ENCODE measurements at places on chromosomes 3 and 15. TPM values are rescaled to one million over a fixed set of nuclear protein-coding genes. Genes with fewer than 3 reads are reported as not detected.

GRCh38 chr3:16439163-16439847 is 74.2 kb downstream of the RFTN1 start:
- no peak for DNase-seq

- DNase-seq = no peak
These were observed 19.6 kb downstream of the PLXNA1 start for GRCh38 chr3:127002195-127003174.

DNA sequence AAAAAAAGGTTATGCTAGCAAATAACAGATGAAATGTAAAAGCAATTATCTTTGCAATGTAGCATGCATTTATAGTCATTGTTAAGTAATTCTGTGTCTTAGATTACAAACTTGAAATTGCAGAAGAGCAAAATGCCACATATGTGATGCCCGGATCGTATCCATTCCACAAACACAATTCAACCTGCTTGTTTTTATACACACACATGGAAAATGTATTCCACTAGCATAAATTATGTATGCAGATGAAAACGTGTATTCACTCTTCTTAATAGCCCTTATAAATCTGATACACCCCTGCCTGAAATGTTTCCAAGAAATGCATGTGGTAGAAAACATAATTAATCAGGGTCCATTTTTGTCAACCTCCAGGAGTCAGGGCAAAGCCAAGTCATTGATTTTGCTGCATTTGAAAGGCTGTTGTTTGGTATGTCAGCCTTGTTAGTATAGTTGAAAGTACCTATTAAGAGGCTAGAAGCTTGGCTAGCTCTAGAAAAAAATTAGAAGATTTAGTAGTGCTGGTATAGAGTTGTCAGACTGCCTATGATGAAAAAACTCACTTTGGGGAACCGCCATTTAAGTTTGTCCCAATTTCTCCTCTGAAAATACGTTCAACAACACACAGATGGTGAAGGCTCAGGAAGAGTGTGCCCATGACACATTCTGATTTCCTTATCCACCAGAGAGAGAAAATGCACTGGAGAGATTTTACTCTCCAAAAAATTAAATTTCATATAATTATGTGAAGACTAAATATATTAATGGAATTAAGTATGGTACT is 69.2 kb upstream of the TMC3 start:
- DNase-seq = no peak

DNA sequence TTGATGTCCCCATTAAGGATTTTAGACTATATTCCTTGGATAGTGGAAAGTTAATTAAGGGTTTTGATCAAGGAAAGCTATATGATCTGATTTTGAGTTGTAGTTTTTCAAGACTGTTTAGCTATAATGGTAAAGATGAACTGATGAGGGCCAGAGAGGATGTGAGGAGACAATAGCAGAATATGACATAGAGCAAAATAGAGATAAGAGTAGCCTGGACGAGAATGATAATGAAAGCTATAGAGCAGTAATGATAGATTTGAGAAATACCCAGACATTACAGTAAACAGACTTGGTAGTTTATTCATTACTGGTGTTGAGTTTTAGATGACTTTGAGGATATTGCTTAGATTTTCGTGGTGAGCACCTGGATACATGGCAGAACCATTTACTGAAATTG is 3.8 kb downstream of the SUCNR1 start:
- DNase-seq = no peak

DNA sequence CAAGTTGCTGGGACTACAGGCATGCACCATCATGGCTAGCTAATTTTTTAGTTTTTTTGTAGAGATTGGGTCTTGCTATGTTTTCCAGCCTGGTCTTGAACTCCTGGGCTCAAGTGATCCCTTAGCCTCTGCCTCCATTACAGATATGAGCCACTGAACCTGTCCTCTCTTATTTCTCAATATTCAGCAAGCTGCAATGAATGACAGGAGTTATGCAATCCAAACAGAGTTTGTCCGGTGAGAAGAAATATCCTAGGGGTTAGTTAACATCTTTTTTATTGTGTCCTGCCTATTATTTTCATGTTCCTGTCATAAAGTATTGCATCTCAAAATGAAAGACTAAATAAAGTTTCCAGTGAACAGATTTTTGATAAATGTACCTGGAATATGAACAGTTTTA is 1161.4 kb downstream of the OTOL1 start:
- no peak for DNase-seq

Gene WNT7A
- 0.08 TPM for total RNA-seq

DNA sequence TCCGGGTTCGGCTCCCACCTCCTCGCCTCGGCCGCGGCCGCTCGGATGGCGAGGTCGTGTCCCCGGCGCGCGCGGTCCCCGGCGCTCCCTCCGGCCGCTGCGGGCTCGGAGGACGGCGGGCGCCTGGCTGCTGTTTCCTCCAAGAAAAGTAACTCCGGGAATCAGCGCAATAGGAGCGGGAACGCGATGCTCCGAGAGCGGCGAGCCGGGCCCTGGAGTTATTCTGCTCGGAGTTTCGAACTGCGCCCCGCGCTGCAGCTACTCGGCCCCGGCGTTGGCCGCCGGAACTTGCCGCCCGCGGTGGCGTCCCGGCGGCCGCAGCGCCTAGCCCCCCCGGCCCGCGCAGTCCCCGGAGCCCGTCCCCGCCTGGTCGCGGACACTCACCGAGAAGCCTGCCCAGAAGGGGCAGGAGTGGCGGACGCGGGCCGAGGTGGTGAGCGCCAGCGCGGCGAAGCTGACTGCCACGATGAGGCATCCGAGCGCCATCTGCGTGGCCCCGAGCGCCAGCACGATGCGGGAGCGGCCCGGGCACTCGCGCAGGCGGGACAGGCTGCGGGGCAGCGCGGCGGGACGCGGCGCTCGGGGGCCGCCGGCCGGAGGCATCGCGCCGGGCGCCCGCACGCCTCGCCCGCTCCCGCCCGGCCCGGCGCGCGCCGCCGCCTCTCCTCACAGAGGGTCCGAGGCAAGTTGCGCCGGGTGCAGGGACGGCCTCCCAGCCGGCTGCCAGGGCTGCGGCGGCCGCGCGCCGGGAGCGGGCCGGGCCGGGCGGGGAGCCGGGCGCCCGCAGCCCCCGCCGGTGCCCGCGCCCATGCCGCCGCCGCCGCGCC is 251.9 kb downstream of the TJP1 start:
- no peak for DNase-seq

Gene LOXL1
- 0.11 TPM for total RNA-seq

Gene MTMR10
- total RNA-seq = 12.5 TPM

GRCh38 chr3:50675179-50676030 is 678 bp downstream of the DOCK3 start:
- no peak for DNase-seq

DNA sequence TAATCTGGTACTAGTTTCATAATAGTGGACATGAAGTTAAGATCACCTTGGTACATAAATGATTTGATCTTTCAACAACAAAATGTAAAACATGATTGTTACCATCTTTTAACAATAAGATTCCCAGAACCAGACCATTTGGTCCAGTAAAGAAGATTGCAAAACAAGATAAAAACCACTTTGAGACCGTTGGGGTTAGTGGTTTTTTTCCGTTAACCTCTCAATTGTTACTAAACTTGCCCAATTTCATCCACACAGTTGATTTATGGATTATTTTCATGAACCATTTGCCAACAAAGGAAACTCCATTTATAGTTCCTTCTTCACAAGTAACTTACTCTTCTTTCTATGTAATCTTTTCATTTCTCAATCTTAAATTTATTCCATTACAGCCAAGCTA is 53.8 kb downstream of the ATP8B4 start:
- DNase-seq = no peak

GRCh38 chr3:142394921-142395622 is 52.8 kb downstream of the XRN1 start:
- DNase-seq = no peak

Gene SH2D7
- total RNA-seq = 0.08 TPM

Gene PGBD4
- total RNA-seq = 2.4 TPM

Gene MNS1
- total RNA-seq = 0.67 TPM

DNA sequence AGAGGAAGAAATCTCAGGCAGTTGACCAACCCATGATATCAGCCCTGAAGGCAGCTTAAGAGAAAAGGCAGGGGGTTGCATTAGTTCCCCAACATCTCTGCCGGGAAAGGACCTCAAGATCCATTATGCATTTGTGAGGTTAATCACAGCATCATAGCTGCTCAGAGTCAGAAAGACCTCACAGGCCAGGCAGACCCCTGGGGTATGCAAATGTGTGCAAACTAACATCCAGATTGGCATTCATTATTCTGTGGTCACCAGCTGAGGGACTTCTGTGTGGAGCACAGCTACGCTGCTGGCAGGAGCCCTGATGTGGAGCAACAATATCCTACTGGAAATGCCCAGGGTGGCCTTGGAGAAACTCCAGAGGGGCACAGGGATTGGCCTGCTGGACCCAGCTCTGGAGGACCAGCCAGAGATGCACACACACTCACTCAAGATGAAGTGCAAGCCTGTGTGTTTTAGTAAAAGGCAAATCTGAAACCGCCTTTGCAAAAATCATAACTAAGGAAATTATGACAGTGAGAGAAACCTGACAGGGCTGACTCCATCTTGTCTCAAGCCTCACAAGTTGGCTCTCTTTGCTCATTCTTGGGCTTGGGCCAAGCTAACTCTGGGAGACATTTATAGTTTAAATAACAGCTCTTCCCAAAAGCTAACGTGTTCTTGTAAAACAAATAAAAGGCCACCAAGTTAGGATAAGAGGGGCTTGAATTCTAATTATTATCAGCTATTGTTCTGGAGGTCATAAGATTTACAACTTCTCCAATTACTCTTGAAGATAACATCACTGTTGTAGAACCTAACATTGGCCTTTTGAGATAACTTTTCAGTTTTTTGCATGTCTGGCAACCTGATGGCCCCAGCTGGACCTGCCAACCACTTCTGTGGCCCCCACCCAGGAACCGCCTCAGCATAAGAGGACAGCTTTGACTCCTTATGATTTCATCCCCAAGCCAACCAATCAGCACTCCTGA is 257.1 kb downstream of the UACA start:
- DNase-seq = no peak

- no peak for DNase-seq
These were observed 45.1 kb downstream of the PTPN23 start for GRCh38 chr3:47425959-47426358.

DNA sequence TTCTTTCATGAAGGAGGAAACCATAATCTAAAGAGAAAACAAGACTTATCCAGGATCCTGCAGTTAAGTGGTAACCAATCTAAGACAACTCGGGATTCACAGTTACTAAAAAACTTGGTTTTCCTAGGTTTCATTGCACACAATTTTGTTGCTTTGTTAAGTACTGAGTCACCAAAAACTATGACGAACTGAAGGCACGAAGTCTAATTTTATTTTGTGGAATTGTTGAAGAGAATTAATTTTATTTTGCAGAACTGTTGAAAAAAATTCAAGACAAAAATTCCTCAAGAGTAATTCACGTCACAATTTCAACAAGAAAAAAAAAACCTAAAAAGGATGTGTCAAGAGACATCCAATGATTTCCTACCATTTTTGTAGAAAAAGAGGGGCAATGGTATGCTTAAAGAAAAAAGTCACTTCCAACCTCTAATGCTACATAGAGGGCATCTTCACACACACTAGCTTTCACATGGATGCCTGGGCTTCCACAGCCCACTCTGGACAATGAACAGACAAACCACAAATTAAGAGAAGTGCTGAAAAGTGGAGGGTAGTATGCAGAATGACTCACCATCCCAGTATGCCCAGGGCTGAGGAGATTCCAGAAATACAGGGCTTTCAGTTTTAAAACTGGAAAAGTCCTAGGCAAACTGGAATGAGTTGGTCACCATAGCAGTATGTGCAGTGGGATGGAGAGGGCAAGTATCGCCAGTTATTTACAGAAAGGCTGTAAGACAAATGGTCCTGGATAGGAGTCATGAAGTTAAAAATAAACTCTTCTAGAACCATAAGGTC is 29.2 kb downstream of the PLOD2 start:
- DNase-seq = no peak

DNA sequence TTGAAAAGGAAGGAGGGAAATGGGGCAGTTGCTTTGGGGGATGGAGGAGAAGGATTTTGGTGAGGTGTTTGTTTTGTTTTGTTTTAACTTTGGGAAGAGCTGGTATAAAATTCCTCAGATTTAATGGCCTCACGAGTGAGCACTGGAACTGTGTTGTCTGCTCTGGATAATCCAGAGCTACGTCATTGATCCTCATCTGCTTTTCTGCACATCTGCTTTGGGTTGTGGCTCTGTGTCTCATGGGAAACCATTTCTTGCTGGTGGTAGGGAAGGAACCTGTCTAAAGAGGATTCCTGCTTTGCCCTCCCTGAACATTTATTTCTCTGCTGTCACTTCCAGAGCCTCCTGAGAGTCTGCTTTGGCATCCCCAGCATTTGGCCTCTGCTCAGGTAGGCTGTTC is 3.1 kb downstream of the SNRK start:
- no peak for DNase-seq

- peak; percentile 84 for DNase-seq
These were observed at the start of gene PKM for GRCh38 chr15:72231066-72231832. PKM (minus strand) TSS chr15:72231190; CDS start chr15:72219097, 12,093 bp downstream.

- no peak for DNase-seq
These were observed 267.0 kb downstream of the PTPRG start for GRCh38 chr3:61828184-61828874.

GRCh38 chr3:13954266-13954665 is 74.4 kb upstream of the WNT7A start:
- no peak for DNase-seq

GRCh38 chr15:91890614-91891013 is 37.1 kb downstream of the SLCO3A1 start:
- DNase-seq = no peak

- DNase-seq = no peak
These were observed 11.4 kb downstream of the GPR87 start for GRCh38 chr3:151305060-151305774.

Gene BLM
- total RNA-seq = 48.1 TPM

- no peak for DNase-seq
These were observed 137.3 kb upstream of the KBTBD8 start for GRCh38 chr3:66860771-66861170.

DNA sequence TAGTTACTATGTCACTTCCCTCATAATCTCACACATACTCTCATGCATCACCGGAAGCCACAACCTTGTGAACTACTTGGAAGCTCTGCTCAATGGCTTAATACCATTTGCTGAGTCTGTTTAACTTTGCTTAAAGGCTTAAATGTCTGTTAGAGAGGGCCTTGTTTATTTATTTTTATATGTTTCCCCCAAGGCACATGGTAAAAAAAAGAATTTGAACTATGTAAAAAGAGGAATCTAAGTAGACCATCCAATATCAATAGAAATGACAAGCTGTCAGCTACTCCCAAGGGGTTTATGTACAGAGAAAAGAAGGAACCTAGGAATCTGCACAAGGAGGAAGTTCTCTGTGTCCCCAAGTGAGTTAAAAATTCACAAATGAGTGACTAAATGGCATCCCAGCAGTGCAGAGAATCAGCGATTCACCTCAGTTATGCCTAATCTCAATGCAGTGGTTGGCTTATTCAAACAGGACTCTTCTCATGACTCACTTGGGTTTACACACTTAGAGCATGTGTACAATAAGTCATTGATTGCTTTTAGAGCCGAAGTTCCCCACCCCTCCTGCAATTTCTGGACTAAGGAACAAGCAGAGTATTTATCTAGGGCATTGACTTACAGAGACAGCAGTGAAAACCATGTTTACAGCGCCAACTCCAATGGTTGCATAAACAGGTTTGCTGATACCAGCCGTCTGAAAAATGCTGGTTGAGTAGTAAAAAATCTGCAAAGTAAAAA is 24.4 kb downstream of the SLC2A2 start:
- DNase-seq = peak; percentile 13

- no peak for DNase-seq
These were observed 45.4 kb downstream of the PRICKLE2 start for GRCh38 chr3:64179860-64180259.

Gene FBN1
- total RNA-seq = 12.6 TPM
